ENCODE measurements at places on chromosomes 6 and 20.
A peak's percentile ranks its signal among the peaks of the same experiment; 100 is the strongest.

GRCh38 chr6:73968221-73968757, 272.3 kb downstream of the CD109 start:
- peak; percentile 40 for DNase-seq

DNA sequence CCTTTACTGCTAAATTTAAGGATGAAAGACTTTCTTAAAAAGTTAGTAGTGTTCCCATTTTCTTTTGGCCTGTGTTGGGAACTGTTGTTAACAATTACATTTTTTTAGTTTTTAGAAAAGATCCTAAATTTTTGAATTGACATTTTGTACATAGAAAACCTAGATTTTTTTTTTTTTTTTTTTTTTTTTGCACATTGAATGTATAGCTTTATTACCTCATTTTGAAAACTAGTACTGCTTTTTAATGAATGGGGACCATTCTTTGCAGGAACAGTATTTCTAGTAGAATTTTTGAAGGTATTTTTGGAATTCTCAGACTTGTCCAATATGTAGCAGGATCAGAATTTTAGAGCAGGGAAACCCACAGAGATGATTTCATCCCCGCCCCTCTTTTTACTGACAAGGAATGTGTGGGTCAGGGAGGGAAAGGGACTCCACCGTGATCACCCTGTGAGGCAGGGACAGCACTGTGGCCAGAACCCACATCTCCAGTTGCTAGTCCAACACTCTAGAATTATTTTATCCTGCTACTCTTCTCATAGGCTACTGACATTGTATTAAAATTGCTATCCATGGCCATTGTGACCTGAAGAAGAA, 154.4 kb upstream of the SUPT3H start:
- DNase-seq, result no peak

GRCh38 chr20:2558581-2559278, 22.4 kb downstream of the TMC2 start:
- peak; percentile 47 for DNase-seq

DNA sequence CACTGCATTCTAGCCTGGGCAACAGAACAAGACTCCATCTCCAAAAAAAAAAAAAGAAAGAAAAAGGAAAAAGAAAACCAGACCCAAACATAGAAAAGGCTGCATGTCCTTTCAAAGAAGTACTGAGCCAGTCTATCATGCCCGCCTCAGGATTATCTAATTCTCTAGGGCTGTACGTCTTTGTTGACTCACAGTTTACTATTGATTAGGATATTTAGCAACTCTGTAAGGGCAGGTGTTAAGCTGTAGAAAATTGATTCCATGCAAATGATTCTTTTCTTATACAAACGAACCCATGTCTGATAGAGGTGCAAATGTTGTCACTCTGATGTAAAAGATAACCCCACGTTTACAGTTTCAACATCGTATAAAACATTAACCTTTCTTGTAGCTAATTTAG, 209.0 kb downstream of the TTLL2 start:
- no peak for DNase-seq

GRCh38 chr6:140636271-140636907, 1261.9 kb upstream of the CITED2 start:
- DNase-seq, result peak; percentile 79

- DNase-seq, result no peak
Observed at GRCh38 chr20:21705575-21706260, at the start of gene PAX1. Gene PAX1, plus strand, starts transcription at chr20:21705664. Its CDS starts 49 bp downstream, at chr20:21705713.

DNA sequence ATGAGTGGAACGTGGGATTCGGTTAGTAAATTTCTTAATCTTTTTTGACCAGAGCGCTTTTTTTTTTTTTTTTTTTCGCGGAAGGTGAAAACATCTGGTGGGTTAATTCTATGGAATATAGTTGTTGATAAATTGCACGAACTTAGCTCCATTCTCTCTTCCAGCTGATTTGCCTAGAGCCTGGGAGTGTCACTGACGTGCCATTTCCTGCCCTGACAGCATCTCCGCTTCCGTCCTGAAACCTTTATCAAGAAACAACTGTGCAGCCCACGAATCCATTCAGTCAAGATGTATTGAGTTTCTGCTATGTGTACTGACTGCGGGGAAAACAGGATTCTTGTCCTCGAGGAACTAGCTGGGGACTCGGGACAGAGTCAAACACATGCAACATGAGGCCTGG, 59.5 kb upstream of the TGM3 start:
- DNase-seq, result no peak

DNA sequence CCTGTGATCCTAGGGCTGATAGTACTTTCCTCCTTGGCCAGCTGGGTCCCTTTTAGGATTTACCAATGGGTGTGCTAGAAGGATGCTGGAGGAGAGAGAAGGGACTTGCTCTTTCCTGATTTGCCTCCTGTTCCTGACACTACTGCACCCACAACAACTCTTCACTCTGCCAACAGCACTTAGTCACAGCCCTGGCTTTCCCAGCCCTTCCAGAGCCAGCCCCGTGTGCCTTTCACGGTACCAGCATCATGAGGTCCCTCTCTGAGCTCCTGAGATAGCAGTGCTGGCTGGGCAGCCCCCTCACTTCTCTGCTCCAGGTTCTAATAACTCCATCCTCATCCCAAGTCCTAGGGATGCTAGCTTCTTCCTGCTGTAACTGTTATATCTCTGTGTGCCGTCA, 80.9 kb downstream of the DNAH8 start:
- DNase-seq, result no peak

DNA sequence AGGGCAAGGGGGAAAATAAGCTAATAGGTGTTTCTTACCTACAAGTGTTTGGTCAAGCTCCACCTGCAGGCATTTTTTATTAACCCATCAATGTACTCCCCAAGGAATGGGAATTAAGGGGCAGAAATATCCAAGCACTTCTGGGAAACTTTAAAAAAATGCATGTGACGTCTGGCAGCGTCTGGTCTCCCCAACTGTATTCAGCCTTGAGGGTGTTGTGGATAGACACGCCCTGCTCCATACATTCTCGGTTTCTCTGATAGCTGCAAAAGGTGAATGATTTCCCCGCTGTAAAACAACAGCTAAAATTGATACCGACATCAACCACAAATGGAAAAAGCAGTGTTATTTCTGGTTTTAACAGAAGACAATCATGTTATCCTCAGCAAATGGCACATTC, 2.5 kb upstream of the FOXQ1 start:
- DNase-seq, result no peak

DNA sequence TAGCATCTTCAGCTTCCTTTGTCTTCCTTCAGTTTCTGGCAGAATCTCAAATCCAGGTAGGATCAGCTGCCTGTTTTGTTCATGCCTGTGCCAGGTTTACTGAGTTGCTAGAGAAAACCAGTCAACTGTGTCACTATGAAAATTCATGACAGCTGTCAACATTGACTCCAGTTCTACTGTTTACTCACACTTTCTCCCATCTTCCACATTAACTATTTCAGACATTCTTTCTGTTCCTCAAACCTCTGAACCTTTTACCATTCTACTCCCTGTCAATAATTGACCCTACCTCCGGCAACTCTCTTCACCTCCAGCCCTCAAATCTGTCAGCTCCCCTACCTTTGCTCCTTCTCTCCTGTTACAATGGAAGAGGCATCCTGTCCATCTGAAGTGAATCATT, 8.5 kb downstream of the ENPP4 start:
- DNase-seq, result no peak

GRCh38 chr6:153781306-153781705, 257.7 kb upstream of the OPRM1 start:
- DNase-seq, result no peak

DNA sequence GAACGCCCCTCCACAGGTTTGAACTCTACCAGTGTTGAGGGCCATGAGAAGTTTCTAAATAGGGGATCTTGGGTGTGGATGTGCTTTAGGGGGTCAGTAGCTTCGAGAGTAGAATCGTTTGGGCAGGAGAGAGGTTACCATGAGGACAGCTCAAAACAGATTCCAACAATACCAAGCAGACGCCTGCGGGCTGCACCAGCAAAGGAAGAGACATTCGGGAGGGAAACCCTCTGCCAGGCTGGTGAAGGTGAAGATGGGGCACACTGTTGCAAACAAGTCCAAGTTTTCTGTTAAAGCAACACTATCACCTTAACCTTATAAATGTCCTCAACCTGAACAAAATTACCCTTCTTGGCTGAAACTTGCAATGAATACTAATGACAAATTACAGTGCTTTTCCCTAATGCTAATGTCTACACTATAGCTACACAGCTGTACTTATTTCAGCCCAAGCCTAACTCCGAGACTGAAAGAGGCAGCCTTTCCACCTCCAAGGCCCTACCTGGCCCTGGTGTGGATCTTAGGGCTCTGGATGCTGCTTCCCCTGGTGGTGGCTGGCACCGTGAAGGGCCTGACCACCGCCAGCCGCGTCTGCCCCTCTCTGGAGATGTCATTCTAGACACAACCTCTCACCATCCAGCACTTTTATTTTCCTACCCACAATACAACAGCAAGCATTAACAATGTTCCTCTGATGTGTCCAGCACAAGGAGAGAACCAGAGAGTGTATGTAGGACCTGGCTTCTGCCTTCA, 80.1 kb downstream of the DLL1 start:
- no peak for DNase-seq

- no peak for DNase-seq
Observed at GRCh38 chr6:41033776-41034175, 5.2 kb downstream of the UNC5CL start.

DNA sequence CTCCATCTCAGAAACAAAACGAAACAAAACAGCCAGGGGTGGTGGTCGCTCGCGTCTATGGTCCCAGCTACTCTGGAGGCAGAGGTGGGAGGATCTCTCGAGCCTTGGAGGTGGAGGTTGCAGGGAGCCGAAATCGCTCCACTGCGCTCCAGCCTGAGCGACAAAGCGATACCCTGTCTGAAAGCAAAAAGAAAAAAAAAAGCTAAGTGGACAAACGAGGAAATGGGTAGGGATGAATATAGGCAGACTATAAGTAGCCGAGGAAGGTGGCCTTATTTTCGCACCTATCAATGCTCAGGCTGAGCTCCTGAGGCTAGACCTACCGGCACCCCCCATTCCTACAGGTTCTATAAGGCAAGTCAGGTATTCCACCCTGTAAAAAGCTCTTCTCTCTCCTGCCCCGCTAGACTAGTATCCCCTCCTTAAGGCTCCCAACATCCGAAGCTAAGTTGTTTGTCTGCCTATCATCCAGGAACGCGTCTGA, 650 bp upstream of the CASP8AP2 start:
- no peak for DNase-seq

DNA sequence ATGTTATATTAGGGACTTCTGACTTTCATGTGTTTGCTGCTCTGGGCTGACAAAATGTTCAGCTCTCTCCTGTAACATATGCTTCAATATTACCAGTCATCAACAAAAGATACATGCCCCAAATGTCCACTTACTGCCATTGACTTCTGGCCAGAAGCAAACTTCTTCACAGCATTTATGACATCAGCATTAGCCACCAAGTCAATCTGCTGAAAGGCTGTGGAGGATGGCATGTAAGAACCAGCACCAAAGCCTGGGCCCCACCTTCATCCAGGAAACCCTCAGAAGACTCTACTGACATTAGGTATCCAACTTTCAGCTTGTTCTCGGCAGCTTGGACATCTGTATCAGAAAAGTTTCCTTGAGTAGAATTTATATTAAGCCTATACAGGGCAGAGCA, 595.5 kb downstream of the COL12A1 start:
- no peak for DNase-seq

Measured in NCI-H524 (cell line).